ENCODE measurements at places on chromosomes 13 and 19. TPM values are rescaled to one million over a fixed set of nuclear protein-coding genes. Genes with fewer than 3 reads are reported as not detected.

- H3K4me1 ChIP-seq: no peaks in the 10 kb centered on the region
- no peak for DNase-seq
- H3K36me3 ChIP-seq: no peaks in the 10 kb centered on the region
- no peak overlapping the region for H3K4me3 ChIP-seq
Measured at GRCh38 chr13:42099962-42100675, 51.7 kb downstream of the DGKH start.

Gene CPB2
- total RNA-seq: not detected

Gene VSTM2B
- total RNA-seq: not detected

GRCh38 chr13:67192751-67193150 lies 37.4 kb downstream of the PCDH9 start:
- H3K27me3 ChIP-seq: no peaks in the 10 kb centered on the region
- H3K27ac ChIP-seq: no peak overlapping the region
- no peaks in the 10 kb centered on the region for H3K36me3 ChIP-seq
- no peak overlapping the region for H3K4me3 ChIP-seq

DNA sequence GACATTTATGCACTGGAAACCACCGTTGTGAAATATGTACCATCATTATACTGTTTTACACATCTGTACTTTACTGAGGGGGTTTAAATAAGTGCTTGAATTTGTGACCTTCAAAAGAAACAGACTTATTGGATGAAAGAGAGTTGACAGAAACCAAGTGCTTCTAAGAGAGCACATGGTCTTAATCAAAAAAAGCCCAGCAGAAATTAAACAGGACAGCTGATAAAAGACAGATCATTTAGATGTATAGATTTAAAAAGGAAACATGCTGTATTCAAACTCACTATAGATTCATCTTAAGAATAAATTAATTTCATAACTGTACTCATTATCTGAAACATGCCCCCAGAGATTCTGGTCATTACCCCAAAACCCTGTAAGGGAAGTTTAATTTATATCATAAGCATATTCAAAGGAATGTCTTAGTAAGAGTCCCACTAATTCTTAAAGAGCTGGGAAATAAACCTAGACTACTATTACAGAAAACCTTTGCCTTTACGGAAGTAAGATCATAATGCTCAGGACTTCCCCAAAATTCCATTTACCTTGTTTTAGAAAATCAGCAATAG lies 421.8 kb downstream of the DCT start:
- no peaks in the 10 kb centered on the region for H3K27me3 ChIP-seq
- H3K36me3 ChIP-seq: no peaks in the 10 kb centered on the region
- DNase-seq: no peak
- no peak overlapping the region for H3K4me3 ChIP-seq
- no peak overlapping the region for H3K27ac ChIP-seq

Gene SMIM44
- total RNA-seq: not detected

DNA sequence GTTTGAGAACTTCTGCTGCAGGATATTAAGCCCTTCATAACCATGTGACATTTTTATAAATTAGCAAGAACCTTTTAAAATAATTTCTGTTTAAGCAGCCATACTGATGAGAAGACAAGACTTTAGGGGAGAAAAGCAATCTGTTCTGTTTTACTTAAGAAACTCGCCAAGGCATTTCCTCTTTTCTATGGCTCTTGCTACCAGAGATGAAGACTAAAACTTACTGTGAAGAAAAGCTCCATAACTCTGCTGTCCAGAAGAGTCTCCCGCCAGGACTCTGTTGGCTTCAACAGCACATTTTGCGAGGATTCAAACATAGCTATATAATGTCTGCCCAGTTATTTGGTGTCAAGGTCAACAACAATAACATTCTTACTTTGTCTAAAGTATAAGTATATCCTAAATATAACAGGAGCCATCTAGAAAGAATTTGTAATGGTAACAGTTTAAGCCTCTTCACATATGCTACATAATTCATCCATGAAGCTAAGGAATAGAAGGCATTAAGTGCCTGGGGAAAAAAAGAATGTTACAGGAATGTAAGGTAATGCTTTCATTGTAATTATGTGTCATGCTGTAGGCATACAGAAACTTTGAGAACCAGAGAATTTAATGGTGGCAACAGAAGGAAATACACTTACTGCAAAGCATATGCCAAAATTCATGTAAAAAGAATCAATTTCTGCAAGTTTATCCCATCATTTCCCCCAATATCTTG lies 53.2 kb upstream of the EEF1AKMT1 start:
- peak overlapping the region; percentile 89 for H3K27ac ChIP-seq
- H3K4me3 ChIP-seq: peak overlapping the region; percentile 59
- H3K36me3 ChIP-seq: no peaks in the 10 kb centered on the region
- H3K4me1 ChIP-seq: peaks cover 33% of the 10 kb centered on the region

Gene CD209
- total RNA-seq: 13.8 TPM

Gene DHDH
- not detected for total RNA-seq

DNA sequence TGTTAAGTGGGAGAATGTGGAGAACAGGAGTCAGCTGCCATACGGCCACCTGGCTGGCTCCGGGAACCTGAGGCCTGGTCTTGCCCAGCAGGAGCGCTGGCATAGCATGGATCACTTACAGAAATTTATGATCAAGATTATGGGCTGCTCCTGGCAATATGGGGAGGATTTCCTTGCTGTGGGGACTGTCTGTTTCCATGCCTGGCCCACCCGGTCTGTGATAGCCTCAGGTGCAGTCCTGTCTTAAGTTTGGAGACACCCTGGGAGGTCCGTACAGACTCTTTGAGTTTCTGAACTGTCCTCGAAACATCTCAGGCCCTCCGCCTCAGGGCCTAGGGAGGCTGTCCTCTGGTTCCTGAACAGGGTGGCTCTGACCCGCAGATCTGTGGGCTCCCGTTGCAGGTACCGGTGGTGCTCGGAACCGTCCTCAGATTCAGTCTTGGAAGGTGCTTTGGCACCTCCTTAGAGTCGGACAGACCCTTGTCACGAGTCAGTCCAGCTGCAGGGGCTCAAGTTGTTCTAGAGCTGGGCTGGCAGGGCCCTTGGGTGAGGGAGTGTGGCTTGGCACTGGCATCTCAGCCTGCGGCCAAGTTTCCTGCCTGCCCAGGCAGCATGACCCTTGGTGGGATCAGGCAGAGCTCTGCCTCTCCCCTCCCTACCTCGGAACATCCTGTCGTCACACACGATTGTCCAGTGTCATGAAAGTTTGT lies 4.9 kb downstream of the TFDP1 start:
- DNase-seq: no peak
- H3K4me3 ChIP-seq: no peak overlapping the region
- peaks cover 10% of the 10 kb centered on the region for H3K36me3 ChIP-seq

GRCh38 chr13:39315796-39316195 lies 277.5 kb downstream of the NHLRC3 start:
- no peaks in the 10 kb centered on the region for H3K4me1 ChIP-seq
- no peak overlapping the region for H3K4me3 ChIP-seq
- no peak for DNase-seq
- no peaks in the 10 kb centered on the region for H3K27me3 ChIP-seq
- no peak overlapping the region for H3K27ac ChIP-seq

Gene CGB7
- 0.36 TPM for total RNA-seq

- H3K27me3 ChIP-seq: no peaks in the 10 kb centered on the region
- no peaks in the 10 kb centered on the region for H3K4me1 ChIP-seq
- no peaks in the 10 kb centered on the region for H3K36me3 ChIP-seq
- no peak overlapping the region for H3K27ac ChIP-seq
Measured at GRCh38 chr19:50266896-50267295, 62.3 kb downstream of the KCNC3 start.
